ENCODE measurements at places on chromosomes 16 and 17.
A peak's percentile ranks its signal among the peaks of the same experiment; 100 is the strongest.

GRCh38 chr16:4795828-4796572 lies 831 bp downstream of the SMIM22 start:
- DNase-seq, result no peak

GRCh38 chr17:336110-337021 lies 16.2 kb downstream of the RPH3AL start:
- DNase-seq, result peak; percentile 25

DNA sequence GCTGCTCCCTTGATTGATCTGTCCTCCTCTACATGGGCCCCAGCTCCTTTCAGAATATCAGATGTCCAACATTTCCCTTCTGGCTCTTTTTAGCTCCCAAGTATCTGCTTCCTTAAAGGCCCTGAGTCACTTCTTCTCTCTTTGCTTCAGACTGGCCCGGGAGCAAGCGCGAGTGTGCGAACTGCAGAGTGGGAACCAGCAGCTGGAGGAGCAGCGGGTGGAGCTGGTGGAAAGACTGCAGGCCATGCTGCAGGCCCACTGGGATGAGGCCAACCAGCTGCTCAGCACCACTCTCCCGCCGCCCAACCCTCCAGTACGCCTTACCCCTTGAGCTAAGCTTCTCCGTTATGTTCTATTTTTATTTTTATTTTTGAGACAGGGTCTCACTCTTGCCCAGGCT lies 12.3 kb downstream of the CNTROB start:
- DNase-seq, result no peak

DNA sequence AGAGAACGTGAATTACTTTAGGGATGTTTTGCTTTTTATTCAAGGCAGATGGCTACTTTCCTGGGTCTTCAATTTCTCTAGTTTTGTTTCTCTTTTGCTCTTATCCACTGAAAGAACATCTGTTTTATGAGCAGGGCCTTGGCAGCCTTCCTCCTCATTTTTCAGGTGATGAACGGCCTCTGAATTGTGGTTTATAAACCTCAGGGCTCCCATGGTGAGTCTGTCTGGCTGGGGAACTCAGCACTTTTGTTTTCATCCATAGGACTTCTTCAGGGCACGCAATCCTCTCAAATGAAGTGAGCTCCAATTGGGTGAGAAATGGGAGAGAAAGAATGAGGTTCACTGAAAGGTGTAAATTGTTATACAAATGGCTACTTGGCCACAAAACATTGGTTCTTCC lies 186.4 kb upstream of the ERCC4 start:
- DNase-seq, result no peak

DNA sequence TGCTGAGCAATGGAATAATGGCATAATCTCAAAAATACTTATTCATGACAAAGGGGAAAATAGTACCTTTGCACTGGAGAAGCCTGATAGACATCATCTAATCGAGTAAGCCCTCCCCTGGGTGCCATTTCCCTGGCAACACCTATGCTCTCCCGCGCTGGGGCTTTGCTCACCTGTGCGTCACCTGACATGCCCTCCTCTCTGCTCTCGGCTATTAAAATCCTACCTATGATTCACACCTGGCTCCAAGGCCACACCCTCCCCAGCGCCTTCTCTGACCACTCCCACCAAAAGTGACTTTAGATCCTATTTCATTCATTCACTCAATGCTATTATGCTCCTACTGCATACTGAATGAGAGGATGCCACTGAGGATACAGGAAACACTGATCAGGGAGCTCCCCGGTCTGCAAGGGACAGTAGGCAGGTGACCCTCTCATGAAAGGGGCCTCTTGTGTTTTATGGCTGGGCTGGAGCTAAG lies 83.9 kb downstream of the NT5M start:
- DNase-seq, result no peak

DNA sequence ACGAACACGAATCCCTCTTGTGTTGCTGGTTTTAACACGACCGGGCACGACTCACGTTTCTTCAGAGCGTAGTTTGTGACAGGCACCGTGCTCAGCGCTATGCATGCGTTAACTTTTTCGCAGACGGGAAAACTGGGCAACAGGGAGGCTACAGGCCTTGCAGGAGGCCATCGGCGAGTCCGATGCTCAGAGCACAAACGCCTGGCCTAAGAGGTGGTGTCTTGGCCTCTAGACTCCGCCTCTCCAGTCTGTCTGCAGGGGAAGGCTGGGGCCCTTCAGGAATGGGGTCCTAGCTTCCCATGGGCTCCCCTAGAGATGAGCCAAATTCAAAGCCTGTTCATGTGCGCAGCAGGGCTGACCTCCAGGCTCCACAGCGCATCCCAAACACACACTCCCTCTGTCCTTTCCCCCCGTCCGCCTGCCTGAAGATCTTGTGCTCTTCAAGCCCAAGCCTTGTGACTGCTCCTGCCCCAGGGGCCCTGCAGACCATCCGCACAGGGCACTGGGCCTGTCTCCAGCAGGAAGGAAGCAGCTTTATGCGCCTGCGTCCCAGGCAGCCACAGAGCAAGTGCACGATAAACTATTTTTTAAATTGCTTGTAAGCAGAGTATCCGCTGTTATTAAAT lies 3.1 kb downstream of the CLCN7 start:
- no peak for DNase-seq

GRCh38 chr17:56742601-56743000 lies 91.1 kb downstream of the C17orf67 start:
- no peak for DNase-seq

DNA sequence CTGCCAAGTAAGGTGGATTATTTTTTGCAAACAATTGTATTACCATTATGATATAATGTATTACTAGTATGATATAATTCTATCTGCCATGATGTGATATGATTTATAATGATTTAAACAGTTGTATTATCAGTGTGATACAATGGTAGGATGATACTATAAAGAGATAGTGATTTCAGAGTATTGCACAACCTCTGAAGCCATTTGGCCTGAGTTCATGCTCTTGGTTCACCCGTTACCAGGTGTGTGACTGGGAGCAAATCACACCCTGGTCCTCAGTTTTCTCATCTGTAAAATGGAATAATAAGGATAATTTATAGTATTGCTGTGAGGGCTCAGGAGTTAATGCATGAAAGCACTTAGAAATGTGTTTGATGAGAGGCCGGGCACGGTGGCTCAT lies 905.0 kb upstream of the RBFOX1 start:
- no peak for DNase-seq

- DNase-seq, result no peak
These were observed 20.7 kb downstream of the DNAH9 start for GRCh38 chr17:11618861-11619566.

DNA sequence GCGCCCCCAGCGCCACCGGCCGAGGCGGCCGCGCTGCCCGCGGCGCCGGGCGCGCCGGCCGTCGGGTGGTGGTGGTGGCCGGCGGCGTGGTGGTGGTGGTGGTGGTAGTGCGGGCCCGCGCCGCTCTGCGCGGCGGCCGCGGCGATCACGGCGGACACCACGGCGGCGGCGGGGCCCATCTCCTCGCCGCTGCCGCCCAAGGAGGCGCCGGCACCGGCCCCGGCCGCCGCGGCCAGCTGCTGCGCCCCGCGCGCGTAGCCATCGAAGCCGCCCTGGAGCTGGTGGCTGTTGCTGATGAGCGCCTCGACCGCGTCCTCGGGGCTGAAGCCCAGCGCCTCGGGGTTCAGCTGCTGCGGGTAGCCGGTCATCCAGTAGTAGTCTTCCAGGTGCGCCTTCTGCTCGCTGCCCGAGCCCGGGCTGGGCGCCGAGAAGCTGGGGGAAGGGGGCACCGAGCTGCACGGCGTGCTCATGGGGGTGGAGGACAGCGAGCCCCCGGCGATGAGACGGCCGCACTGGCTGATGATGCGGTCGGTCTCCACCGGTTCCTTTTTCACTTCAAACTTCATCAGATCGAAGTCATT lies 1.2 kb downstream of the MAF start:
- peak; percentile 3 for DNase-seq

GRCh38 chr17:40560592-40561293 lies 4.5 kb downstream of the CCR7 start:
- peak; percentile 64 for DNase-seq

- no peak for DNase-seq
These were observed 566.6 kb upstream of the CDH8 start for GRCh38 chr16:62602790-62603189.

GRCh38 chr17:68627956-68628575 lies 26.9 kb upstream of the FAM20A start:
- DNase-seq, result no peak
